ENCODE measurements at places on chromosomes 5 and 9.
A peak's percentile ranks its signal among the peaks of the same experiment; 100 is the strongest.

DNA sequence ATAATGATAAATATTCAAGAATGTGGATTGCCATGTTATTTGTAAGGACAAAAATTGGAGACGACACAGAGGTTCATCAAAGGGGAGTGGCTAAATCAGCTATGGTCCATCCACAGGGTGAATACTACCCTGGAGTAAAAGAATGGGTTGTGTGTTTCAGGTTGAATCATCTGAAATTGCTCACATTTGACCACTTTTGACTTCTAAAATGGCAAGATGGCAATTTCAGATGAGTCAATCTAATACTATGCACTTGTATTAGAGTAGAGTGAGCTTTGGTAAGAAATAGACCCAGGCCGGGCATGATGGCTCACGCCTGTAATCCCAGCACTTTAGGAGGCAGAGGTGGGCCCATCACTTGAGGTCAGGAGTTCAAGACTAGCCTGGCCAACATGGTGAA, 131.8 kb downstream of the GAPVD1 start:
- no peak for DNase-seq

- DNase-seq, result peak; percentile 59
These were observed 25.1 kb upstream of the CDKN2AIPNL start for GRCh38 chr5:134436523-134437339.

DNA sequence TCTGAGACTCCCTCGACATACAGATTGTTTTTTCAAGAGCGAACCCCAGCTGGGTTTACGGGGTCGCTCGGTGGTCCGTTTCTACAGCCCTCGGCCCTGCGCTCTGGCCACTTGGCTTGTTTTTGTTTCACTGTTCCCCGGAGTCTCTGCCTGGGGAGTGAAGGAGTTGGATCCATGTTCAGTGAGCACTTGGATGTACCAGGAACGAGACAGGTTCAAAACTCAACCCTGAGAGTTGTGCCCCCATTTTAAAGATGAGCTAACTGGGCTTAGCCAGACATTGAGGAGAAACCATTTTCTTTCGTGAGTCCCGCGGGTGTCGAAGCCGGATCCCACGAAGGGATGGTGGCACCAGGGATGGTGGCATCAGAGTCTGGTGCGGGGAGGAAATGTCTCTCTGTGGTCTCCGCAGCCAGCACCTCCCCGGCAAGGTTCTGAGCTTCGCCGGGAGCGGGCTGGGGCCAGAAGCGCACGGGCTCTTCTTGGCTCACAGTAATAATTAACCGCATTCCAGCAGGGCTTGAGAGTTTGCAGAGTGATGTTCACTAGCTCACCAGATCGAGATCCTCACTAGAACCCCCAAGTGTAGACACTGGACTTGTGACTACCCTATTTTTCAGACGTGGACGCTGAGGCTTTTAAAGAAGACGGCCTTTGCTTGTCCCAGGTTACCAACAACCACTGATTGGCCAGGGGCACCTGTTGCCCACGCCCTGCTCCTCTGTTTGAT, 1.0 kb downstream of the MSX2 start:
- DNase-seq, result no peak

DNA sequence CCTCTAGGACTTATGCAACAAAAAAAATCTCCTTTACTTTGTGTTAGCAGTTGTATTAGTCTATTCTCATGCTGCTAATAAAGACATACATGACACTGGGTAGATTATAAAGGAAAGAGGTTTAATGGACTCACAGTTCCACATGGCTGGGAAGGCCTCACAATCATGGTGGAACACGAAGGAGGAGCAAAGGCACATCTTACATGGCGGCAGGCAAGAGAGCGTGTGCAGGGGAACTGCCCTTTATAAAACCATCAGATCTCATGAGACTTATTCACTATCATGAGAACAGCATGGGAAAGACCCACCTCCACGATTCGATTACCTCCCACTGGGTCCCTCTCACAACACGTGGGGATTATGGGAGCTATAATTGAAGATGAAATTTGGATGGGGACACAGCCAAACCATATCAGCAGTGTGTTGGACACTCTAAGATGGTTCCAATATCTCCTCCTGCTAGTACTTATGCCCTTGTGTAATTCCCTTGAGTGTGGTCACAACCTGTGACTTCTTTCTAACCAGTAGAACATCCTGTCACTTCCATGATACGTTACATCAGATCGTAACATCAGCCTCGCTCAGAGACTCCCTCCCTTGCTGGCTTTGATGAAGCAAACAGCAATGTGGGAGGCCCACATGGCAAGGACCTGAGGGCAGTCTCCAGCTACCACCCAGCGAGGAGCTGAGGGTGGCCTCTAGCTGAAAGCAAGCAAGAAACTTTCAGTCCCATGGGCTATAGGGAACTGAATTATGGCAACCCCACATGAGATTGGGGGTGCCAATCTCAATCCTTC, 113.5 kb upstream of the PITX1 start:
- DNase-seq, result no peak

DNA sequence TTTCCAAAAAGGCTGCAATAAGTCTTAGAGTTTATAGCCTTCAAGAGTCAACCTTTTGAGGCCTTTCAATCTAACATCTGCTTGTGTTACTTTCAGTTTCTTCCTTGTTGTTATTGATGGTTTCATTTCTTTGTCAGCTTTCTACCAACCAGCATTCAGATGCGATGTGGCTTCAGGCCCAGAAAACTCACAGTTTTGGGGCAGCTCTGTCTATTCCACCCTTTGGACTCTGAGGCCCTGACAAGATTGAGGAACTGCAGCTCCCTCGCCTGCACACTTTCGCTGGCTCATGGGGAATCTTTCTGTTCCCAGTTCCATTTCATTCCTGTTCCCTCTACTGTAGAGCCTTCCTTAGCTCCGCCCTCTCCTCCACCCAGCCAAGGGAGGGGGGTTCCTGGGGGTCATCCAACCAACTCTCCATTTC, 13.3 kb upstream of the WHRN start:
- DNase-seq, result no peak

DNA sequence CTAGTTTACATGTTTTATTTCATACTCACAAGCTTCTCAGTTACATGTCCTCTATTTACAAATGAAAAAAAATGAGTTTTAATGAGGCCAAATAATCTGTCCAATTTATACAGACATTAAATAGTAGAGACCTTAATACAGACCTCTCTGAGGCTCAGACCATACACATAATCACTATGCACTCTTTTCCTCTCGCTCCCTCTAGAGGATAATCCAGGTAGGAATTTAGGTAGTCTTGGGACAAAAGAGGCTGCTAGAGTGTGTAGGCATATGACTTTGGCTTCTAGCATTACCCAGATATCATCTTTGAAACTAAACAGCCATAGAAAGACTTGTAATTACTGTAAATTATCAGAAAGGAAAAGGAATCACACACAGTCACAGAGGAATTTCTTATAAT, 444.7 kb downstream of the HINT1 start:
- no peak for DNase-seq

- DNase-seq, result no peak
These were observed 897 bp downstream of the ROPN1L start for GRCh38 chr5:10442576-10442975.

- no peak for DNase-seq
These were observed 33.0 kb downstream of the ERGIC1 start for GRCh38 chr5:172866802-172867748.
